ENCODE measurements at places on chromosomes 5 and 9.
A peak's percentile ranks its signal among the peaks of the same experiment; 100 is the strongest.

- DNase-seq = no peak
Measured at GRCh38 chr9:84324811-84325210, 15.7 kb downstream of the SLC28A3 start.

DNA sequence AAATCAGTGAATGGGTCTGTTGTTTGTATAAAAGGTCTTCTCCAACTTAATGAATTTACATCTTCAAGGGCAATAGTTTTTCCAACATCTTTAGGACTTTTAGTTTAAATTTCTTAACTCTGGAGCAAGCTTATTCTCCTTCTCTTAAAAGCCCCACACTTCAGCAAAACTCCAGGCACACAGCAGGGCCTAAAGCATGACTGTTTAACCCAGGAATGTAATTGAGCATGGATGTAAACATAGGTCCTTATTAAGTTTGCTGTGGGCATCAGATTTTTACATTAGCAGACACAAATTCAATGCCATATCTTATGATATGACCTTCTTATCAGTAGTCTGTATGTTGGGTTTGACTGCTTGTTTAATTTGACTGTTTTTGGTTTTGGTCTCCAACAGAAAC lies 78.9 kb downstream of the ABCA1 start:
- no peak for DNase-seq

- DNase-seq = no peak
Measured at GRCh38 chr5:172777881-172778814, 7.2 kb upstream of the DUSP1 start.

DNA sequence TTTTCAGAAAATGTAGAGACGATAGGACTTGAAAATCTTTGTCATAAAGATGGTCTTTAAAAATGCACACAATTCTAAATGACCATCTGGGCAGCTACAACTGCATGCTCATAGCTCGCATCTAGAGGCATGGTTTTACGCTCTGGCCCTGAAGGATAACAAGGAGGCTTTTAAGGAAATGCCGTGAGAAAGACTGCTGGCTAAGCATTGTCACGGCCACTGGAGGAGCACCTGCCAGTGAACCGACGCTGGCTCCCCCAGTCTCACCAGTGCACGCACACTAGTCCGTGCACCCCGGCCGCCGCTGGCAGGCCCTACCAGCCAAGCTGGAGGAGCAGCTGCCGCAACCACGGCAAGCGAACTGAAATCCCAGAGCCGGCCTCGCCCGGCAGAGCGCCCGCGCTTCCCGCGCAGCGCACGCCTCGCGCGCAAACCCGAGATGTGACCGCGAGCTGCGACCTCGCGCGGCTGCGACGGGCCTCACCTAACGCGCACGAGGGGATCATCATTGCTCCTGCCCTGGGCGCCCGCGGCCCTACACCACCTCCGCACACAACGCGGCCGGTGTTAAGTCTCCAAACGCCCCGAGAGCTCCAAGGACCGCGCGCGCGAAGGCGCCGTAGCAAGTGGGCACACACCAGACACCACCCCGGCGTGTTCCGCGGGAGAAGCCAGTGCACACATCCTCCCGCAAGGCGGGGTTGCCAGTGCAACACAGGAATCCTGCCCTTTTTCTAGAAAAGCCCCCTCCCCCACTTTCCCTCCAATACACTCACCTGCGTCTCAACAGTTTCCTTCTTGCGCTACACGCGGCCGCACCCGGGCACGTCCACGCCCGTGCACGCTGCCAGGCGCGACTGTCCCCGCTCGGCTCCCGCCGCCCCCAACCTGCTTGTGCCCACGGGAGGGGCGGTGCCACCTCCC lies 5.3 kb downstream of the ELAVL2 start:
- DNase-seq = no peak

- no peak for DNase-seq
Measured at GRCh38 chr9:99635032-99635431, 186.7 kb upstream of the NR4A3 start.

- no peak for DNase-seq
Measured at GRCh38 chr9:18888290-18888689, 144.7 kb downstream of the SAXO1 start.

DNA sequence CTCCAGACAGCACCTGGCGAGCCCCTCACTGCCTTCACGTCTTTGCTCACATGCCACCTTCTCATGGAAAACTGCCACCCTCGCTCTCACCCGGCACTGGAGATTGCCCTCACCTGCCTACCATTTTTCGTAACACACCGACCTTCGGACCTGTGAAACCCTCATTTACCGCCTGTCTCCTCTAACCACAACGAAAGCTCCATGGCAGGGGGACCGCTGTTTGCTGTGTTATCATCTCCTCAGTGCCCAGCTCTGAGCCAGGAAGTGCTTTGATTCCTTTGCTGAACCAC lies 109.2 kb upstream of the PHYKPL start:
- no peak for DNase-seq

DNA sequence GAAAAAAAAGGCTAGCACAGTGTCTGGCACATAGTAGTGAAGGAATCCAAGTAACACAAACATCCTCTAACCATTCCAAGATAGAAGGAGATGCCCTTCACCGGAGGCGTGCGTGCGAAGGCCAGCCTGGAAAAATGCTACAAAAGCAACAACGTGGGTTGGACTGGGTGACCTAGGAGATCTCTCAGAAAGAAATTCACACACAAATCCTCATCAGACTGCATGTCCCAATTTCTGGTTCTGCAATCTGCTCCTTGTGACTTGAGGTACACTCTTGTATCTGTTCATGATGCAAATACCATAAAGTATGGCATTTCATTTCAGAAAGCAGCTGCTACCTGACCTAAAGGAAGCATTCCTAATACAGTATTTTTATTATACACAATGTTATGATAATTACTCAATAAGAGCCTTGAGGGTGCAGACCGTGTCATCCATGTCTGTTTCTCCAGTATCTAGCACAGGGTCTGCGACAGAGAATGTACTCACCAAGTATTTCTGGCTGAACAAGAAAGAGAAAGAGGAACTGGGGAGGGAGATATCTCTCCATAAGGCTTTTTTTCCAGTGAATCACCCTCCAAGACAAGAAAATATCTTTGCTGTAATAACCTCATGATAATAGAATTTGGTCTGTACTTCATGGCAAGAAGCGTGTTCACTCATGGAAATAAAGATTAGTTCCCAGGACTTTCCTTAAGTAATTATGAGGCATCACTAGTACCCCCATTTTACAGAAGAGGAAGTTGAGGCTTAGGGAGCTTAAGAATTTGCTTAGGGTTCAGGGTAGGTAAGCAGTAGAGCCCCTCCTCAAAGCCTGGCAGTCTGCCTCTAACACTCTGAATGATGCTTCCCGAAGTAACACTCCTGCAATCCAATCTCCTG lies 138.3 kb downstream of the CDK5RAP2 start:
- DNase-seq = no peak

- DNase-seq = no peak
Measured at GRCh38 chr9:124595743-124596142, 88.5 kb upstream of the NR5A1 start.

- peak; percentile 26 for DNase-seq
Measured at GRCh38 chr9:108271646-108272348, 584.0 kb downstream of the ACTL7B start.

DNA sequence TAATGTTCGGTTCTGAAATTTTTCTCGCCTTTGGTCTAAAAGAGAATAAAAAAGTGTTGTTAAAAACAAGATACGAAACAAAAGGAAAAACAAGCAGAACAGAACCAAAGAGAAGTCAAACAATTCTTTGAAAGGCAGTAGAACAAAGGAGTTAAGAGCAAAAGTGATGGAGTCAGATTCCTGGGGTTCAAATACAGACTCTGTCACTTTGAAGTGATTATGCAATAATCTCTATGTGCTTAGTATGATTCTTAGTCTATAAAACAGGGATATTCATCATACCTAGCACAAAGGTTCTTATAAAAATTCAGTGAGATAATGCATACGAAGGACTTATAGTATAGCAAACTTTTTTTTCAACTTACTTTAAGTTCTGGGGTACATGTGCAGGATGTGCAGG lies 48.3 kb downstream of the C9 start:
- no peak for DNase-seq

DNA sequence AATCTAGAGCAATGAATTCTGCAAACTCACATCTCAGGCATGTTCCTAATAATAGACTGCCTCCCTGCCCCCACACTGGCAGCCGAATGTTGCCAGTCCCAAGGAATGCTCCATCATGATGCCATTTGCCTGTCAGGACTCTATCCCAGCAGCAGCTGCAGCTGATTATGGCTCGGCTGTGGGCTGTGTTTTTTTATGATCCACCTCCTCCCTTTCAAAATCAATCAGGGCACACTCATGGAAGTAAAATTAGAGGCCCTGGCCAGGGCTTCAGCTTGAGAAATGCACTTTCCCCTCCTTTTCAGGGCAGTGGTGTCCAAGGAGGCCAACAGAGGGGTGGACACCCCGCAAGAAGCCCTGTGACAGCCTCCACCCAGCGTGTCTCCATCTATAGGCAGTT lies 176.7 kb upstream of the S1PR3 start:
- no peak for DNase-seq

DNA sequence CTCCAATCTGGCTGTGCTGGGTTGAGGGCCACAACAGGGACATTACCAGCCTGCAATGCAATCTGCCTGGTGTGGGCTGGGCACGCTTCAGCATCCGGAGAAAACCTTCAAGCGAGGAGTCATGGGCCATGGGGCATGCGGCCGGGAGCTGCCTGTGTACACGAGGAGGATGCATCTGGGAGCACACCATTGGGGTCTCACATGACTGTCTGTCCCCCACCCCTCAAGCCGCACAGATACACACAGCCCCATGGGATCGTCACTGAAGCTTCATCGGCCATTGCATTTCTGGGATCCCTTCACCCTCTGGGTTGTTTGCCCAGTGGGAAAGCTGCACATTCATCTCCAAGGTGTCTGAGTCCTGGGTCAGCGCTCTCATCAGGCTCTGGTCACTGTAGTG lies 9.9 kb downstream of the LCN1 start:
- DNase-seq = no peak

DNA sequence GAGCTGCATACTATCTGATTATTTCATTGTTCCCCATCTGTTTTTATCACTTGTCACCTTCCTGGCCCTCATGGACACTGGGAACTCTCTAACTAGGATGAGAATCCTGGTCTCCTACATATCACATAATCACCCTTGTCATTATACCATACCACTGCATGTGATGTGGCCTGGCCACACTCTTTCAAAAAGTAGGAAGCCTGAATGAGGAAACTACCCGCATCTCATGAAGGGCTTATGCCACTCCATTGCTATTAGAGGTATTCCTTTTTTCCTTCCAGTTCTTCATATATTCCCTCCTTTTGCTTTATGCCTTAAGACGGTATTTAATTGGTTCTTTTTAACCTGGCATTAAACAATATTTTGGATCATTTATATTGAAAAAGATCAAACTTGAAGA lies 1341.4 kb upstream of the NUDT12 start:
- DNase-seq = no peak

DNA sequence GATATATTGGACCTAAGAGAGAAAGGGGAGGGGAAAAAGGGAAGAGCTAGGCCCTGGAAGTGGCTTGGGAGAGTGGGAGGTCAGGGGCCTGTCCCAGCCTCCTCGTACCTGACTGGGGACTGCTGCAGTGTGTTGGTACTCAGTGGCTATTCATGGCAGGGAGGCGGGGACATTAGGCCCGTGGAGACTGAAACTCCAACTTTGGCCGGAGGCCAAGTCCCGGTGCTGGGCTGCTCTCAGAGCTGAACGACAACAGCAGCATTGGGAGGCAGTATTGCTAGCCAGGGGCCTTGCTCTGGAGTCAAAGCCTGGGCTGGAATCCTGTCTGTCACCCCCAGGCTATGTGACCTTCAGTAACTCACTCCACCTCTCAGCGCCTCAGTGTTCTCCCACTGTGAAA lies 37.8 kb downstream of the NEURL1B start:
- DNase-seq = no peak

GRCh38 chr5:113282472-113282871 lies 152.3 kb downstream of the TSSK1B start:
- no peak for DNase-seq

GRCh38 chr5:40904205-40904993 lies 4.9 kb upstream of the C7 start:
- no peak for DNase-seq

DNA sequence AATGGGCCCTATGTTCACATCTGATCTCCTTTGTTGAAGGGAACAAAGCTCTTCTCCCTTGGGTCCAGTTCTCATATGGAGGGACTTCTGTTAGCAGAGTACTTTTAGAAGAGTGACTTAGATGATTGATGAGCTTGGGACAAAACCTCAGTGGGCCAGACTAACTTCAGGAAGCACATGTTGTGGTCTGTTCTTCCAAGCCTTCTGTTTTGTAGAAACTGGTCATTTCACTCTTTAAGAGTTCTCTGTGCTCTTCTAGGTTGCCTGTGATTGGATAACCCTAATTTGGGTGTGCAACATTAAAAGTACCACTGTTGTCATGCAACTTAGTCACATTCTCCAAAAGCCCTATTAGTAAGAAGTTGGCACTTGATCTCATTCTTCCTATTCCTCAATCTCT lies 183.5 kb upstream of the ACO1 start:
- DNase-seq = no peak

DNA sequence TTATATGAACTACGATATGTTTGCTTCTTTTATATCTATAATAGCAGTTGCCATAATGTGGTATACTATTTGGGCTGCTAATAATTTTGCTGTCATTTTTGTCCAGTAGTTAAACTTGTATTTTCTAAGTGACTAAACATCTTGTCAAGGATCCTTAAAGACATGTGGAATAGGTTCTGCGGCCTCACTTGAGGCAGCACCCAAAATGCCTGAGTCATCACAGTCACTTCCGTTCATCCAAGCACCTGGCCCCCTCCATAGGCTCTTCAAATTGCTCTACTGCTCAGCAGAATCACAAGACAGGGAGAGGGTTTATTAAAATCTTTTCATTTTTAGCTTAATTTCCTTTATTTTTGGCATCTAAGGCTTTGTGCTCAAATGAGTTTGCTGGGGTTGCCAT lies 259.1 kb downstream of the AOPEP start:
- DNase-seq = no peak

DNA sequence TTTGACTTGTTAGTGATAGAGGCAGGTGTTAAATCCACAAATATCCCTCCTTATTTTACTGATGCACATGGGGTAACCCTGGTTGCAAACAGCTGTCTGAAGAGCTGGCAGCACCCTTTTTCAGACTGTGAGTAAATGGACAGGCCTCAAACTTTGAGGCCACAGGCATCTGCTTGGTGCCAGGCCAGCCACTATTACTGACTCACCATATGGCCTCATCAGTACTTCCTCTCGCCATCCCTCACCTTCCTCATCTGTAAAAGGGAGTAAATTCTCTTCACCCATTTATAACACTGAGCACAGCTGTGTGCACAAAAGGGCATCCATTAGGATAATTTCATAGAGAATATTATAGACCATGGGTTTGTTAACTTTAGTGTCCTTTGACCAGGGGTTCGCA lies 11.9 kb upstream of the TNIP1 start:
- no peak for DNase-seq

GRCh38 chr5:160516696-160517530 lies 95.3 kb downstream of the PTTG1 start:
- no peak for DNase-seq

GRCh38 chr9:107024193-107024592 lies 161.2 kb downstream of the ZNF462 start:
- DNase-seq = no peak

GRCh38 chr5:119343052-119343451 lies 12.8 kb upstream of the TNFAIP8 start:
- DNase-seq = no peak

- DNase-seq = no peak
Measured at GRCh38 chr5:173383711-173384110, 55.5 kb upstream of the STC2 start.
